GM04504 (cell line): ENCODE measurements at places on chromosomes 2 and 18.

DNA sequence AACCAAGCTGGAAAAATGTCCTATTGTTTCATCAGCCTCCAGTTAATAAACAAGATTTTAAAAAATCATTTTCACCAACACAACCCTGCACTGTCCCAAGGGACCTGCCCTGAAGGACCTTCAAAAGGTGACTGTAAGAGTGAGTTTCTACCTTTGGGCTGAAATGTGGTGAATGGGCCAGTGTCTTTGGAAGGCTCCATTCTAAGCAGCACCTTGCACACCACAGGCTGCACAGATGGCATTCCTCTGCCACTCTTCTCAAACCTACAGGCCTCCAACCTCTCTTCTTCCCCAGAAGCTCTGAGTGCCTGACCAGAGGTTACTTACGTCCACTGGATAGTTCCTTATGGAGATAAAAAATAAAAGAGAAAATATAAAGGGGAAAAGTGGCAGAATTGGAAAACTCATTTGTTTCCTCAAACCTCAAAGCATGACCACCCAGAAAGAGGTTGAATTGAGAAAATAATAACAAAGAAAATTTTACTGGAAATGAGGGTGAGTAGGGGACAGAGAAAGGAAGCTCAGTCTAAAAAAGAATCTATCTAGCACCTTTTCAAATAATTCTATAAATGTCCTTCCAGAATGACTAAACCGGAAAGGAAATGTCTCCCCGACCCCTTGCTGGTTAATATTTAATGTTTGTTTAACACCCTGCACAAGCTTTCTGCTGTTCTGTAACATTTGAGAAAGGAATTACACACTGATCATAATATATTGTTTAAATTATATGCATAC lies 175.7 kb downstream of the METTL4 start:
- no peak for DNase-seq

- DNase-seq: no peak
Measured at GRCh38 chr18:36448384-36449290, 151.1 kb downstream of the FHOD3 start.

- no peak for DNase-seq
Measured at GRCh38 chr18:63316612-63317555, 2.7 kb downstream of the BCL2 start.

- no peak for DNase-seq
Measured at GRCh38 chr2:140061240-140061639, 1281.0 kb upstream of the NXPH2 start.

DNA sequence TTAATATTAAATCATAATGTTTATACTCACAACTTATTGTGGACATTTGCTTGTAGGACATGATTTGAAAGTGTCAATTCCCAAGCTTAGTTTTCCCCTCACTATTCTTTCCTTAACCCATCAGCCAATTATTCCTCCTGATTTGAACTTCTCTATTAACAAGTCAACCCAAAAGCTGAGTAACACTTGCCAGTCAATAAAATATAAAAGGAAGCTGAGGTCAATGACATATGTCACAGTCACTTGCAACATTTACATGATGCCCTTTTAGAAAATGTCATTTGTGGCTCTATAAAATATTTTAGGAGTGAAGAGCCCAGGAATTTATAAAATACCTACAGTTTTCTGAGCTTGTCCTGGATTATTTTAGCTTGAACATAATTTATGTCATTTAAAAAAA lies 7.2 kb downstream of the CCDC68 start:
- DNase-seq: no peak
